ENCODE measurements at places on chromosomes 4 and X. TPM values are rescaled to one million over a fixed set of nuclear protein-coding genes. Genes with fewer than 3 reads are reported as not detected.

Gene SULT1E1
- 354 TPM for total RNA-seq

Gene FUNDC2
- 47.1 TPM for total RNA-seq

Gene PPEF2
- not detected for total RNA-seq

Gene STK26
- 6.4 TPM for total RNA-seq

Gene CFP
- 6.4 TPM for total RNA-seq

Gene SPP1
- total RNA-seq, result 265 TPM

Gene SLC25A43
- total RNA-seq, result 5.4 TPM

Gene CDS1
- 15.6 TPM for total RNA-seq

Gene MYOZ2
- 10.6 TPM for total RNA-seq

Gene NOX1
- total RNA-seq, result not detected

Gene TLR1
- total RNA-seq, result 7.6 TPM
